AG04450 (cell line): ENCODE measurements at places on chromosomes 1 and 21.

DNA sequence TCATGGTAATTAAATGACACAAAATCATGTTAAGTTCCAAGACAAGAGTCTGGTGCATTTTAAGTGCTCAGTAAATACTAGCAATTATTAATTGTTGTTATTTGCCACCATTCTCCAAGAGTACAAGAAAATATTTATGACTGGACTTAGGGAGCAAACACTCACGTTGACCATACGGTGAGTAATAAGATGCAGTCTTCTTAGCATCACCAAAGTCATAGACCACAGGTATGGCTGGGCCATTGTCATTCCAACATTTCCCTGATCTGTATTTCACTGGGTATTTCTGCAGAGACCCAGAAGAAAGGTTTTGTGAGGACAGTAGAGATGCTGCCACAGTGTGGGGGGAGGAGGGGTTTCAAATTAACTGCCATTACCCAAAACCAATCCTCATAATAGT, 4.7 kb downstream of the ITLN2 start:
- DNase-seq = no peak

DNA sequence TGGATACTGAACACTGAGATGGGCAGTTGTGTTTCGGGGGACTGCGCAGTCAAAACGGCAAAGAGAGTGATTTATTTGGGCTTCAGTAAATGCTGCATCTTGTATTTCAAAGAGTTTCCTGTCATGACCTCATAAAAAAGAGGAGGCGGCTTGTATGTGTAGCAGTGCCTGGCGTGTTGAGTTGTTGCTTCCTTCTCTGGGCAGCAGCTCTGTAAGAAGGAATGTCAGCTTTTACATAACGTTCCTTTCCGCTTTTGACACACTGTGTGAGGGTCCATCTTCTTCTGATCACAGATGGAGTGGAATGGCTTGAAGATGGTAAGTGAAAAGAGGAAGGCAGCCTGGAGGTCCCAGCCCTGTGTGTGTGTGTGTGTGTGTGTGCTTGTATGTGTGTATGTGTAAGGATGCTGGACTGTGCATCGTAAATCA, 941 bp downstream of the ELAVL4 start:
- no peak for DNase-seq

DNA sequence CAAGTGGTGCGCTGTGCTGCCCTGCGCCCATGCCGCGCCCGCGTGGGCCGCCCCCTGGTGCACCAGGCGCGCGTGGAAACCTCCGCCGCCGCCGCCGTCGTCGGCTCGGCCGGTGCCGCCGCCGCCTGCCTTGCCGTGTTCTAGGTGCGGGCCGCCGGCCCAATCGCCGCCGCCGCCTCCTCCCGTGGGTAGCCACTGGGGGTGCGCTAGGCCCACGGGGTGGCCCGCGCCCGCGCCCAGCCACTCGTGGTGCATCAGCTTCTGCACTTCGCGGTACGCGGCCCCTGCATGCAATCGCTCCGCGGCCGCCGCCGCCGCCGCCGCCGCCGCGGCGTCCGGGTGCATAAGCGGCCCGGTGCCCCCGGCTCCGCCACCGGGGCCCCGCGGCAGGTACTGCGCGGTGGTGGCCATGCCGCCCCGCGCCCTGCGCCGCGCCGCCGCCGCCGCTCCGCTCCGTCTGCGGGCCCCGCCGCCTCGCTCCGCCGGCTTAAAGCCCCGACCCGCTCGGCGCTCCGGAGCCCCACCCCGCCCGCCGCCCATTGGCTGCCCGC, at the start of gene POU3F1:
TSS of gene POU3F1 (minus strand) at position 461 of the 551 bp plus-strand sequence. CDS start at position 411, 50 bp downstream.
- no peak for DNase-seq

- DNase-seq = peak; percentile 60
These were observed 6.1 kb upstream of the IGFN1 start for GRCh38 chr1:201184307-201185122.

- DNase-seq = no peak
These were observed 64.7 kb upstream of the ACTRT2 start for GRCh38 chr1:2956576-2956975.

DNA sequence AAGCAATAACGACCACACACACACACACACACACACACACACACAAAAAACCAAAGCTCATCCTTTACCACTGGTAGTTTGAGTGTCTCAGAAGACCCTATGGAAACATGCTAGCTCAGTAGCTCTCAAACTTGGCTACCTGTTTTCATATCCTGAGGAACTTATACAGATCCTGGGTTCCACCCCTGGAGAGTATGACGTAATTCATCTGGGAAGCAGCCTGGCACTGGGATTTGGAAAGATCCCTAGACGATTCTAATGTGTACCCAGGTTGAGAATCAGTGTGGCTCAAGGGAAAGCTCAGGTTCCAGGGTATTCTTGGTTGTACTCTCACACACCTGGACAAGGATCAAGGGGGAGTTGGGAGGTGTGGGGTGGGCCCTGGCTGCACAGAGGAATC, 85.9 kb downstream of the SELENOF start:
- DNase-seq = no peak

DNA sequence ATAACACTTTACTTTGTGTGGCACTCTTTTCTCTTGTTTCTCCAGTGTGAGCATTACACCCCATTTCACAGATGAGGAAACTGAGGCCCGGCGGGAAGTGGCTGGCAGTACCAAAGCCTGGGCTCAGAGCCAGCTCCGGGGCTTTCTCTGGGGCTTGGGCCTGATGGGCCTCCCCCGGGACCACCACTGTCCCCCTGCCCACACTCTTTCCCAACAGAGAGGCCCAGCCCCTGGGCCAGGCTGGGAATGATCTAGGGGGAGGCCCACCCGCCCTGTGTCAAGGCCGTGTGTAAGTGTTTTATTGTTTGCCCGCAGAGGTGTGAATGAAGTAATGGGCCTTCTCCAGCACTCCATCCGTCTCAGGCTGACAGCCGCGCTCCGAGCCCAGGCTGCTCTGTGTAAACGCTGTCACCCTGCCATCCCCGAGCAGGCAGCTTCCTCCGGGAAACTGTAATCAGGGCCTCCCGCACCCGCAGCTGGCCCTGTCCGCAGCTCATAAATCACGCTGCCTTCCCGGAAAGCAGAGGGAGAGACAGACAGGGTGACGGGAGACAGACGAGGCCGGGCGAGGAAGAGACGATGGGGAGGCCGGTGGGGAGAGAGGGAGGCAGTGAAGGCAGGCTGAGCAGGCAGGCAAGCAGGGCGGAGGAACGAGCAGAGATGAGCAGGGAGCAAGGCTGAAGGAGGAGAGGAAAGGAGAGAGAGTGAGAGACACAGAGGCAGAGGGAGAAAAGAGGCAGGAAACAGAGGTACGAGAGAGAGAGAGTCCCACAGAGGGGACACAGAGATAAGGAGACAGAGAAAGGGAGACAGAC, 109.7 kb upstream of the ZBTB40 start:
- no peak for DNase-seq

GRCh38 chr21:46141767-46142581, 13.4 kb downstream of the FTCD start:
- no peak for DNase-seq

DNA sequence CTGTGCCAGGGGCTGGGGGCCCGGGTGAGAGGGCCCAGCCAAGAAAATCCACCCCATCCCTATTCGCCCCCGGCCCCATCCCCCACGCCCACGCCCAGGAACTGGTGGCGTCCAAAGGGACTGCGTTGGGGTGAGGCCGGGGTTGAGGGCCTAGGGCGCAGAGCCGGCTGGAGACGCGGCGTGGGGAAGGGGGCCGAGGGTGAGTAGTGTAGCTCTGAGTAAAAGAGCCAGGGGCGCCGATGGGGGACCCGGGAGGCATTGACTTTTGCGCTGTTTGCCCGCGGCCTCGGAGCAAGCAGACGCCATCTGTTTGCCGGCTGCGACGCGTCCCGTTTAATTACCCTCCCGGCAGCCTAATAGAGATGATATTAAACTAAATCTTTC, 3.5 kb upstream of the DMRTA2 start:
- no peak for DNase-seq

DNA sequence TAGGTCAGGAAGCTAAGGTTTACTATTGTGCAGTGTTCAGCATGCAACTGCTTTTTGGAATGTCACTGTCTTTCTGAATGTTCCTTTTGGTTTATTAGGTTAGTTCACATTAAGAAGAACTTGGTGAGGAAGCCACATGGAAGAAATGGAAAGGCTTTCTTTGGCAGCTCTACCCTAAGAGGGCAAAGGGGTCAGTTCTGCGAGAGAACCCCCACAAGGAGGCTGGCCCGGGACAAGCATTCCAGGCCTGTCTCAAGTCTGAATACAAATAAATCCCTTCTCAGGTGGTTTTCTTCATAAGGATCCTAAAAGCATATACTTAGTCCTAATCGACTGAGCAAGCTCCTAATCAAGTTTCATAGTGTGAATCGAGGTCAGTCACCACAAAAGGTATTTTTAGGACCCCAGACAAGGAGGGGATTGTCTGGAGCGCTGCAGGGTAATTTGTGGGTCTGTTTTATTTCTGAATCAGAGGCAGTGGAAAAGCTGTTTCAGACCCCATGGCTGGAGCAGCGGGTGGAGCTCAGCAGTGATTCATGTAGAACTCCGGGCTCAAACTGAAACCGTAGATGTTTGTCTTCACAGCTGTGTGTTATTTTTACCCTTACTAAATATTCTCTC, 63.3 kb downstream of the ERG start:
- DNase-seq = peak; percentile 10
